ENCODE measurements at places on chromosomes 6 and 20. TPM values are rescaled to one million over a fixed set of nuclear protein-coding genes. Genes with fewer than 3 reads are reported as not detected.

DNA sequence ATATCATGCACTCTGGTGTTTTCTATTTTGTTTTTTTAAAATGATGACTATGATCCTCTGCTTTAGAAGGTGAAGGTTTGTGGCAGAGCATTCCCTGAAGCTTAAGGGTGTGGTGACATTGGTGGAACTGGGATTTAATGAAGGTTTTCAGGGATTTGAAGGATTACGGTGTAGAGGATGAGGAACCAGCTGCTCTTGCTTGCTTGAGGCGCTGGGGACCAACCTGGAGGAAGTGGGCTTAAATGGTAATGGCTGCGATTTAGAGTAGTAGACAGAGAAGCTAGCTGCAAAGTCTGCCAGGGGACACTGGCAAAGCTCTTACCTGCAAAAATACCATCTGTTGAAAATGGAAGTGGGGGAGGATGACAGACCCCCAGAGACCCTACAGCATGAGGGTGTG lies 241.8 kb downstream of the CLIC5 start:
- no peaks in the 10 kb centered on the region for H3K36me3 ChIP-seq
- no peak overlapping the region for H3K4me3 ChIP-seq
- no peaks in the 10 kb centered on the region for H3K4me1 ChIP-seq
- H3K27ac ChIP-seq = no peak overlapping the region
- H3K27me3 ChIP-seq = no peaks in the 10 kb centered on the region

- no peaks in the 10 kb centered on the region for H3K27me3 ChIP-seq
- H3K4me1 ChIP-seq = no peaks in the 10 kb centered on the region
Observed at GRCh38 chr6:3800850-3801591, 48.2 kb upstream of the FAM50B start.

Gene CGA
- total RNA-seq = 1.5 TPM

DNA sequence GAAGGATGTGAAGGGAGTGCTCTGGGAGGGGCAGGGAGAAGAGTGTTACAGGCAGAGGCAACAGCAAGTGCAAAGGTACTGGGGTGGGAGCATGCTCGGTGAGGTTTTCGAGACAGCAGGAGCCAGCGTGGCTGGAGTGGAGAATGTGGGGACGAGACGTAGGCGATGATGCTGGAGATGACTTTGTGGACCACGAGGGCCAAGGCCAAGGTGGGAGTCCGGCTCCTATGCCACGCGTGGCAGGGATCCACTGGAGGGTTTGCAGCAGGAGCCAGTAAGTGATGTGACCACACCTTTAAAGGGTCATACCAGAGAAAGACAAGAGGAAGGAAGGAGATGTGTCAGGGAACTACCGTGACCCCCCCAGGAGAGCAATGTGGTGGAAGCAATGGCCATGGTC lies 7.3 kb downstream of the PTGIS start:
- DNase-seq = no peak
- H3K27me3 ChIP-seq = no peaks in the 10 kb centered on the region
- H3K27ac ChIP-seq = no peak overlapping the region
- no peak overlapping the region for H3K4me3 ChIP-seq
- H3K4me1 ChIP-seq = no peaks in the 10 kb centered on the region

DNA sequence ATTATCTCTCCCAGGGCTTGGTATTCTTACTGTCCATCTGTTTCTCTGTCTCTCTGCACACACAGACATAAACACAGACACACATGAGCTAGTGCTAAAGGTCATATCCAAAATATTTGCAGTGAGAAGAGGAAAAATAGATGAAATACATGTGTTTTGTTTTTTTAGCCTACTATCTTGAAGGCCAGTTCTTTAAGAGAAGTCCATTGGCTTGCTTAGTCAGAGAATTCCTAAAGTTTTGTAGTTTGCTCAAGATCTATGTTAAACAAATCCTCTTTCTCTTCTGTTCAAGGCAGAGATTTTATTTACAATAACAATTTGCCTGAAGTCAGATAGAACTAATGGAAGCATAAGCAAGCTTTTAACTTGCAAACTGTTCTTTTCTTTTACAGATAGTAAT lies 120.0 kb upstream of the AKIRIN2 start:
- no peaks in the 10 kb centered on the region for H3K4me1 ChIP-seq
- no peaks in the 10 kb centered on the region for H3K36me3 ChIP-seq
- DNase-seq = no peak

DNA sequence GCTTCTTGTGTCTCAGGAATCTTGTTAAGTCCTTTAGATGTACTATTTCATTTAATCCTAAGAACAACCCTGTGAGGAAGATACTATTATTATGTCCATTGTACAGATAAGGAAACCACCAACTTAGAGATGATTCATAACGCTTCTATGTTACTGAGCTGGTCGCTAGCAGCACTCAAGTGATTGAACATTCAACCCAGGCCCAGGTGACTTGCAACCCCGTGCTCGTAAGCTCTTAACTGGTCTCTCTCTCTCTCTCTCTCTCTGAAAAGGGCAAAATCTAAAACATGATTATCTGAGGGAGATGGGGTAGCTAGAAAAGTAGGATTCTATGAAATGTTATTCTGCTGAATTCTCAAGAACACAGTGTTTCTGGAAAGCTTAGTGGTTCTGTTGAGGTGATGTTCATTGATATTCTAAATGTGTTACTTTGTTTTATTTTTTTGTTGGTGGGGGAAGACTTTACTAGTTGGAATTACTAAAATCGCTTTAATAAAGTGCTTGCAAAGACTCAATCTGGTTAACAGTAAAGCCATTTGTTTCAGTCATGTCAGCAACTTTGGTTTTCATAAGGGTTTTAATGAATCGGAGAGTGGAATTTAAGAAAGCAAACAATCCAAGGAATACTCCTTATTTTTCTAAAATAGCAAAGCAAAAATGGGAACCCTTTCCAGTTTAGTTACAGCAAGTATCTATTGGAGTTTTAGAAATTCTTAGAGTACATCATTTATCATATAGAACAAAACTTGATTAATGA lies 265.0 kb upstream of the TAB2 start:
- H3K36me3 ChIP-seq = no peaks in the 10 kb centered on the region
- no peak for DNase-seq
- no peaks in the 10 kb centered on the region for H3K27me3 ChIP-seq
- H3K27ac ChIP-seq = no peak overlapping the region
- peaks cover 15% of the 10 kb centered on the region for H3K4me1 ChIP-seq

Gene MEI4
- total RNA-seq = 0.05 TPM

- peaks cover 25% of the 10 kb centered on the region for H3K36me3 ChIP-seq
- H3K4me3 ChIP-seq = peak overlapping the region; percentile 75
- peak; percentile 23 for DNase-seq
- peak overlapping the region; percentile 99 for H3K27ac ChIP-seq
Observed at GRCh38 chr6:116278854-116279231, 887 bp downstream of the TSPYL1 start.

Gene ZSWIM1
- total RNA-seq = 5.7 TPM

- no peaks in the 10 kb centered on the region for H3K27me3 ChIP-seq
- no peak overlapping the region for H3K4me3 ChIP-seq
Observed at GRCh38 chr6:106626485-106626884, 2.8 kb downstream of the RTN4IP1 start.

GRCh38 chr6:32890831-32891230 lies 36.8 kb downstream of the PSMB9 start:
- no peak overlapping the region for H3K4me3 ChIP-seq
- no peak for DNase-seq
- H3K27ac ChIP-seq = no peak overlapping the region
- peaks cover 15% of the 10 kb centered on the region for H3K4me1 ChIP-seq
- H3K27me3 ChIP-seq = no peaks in the 10 kb centered on the region

DNA sequence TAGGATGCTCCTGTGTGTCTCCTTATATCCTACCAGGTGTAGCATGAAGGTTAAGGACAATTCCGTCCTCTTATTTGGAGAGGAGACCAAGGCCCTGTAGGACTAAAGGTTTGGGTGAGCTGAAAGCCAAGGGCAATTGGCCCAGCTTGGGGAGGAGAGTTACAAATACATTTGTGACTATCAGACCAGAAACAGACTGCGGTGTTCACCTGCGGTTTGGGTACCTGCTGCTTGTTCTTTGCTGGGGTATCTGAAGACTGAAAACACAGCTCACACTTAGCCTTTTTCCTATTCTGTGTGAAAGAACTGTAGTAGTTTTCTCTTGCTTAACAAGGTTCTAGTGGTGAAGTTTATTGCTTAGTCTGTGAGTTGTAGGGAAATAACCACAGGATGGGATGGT lies 55.0 kb downstream of the ESR1 start:
- no peaks in the 10 kb centered on the region for H3K27me3 ChIP-seq
- no peaks in the 10 kb centered on the region for H3K4me1 ChIP-seq
- no peak for DNase-seq
- H3K27ac ChIP-seq = no peak overlapping the region
- H3K4me3 ChIP-seq = no peak overlapping the region

DNA sequence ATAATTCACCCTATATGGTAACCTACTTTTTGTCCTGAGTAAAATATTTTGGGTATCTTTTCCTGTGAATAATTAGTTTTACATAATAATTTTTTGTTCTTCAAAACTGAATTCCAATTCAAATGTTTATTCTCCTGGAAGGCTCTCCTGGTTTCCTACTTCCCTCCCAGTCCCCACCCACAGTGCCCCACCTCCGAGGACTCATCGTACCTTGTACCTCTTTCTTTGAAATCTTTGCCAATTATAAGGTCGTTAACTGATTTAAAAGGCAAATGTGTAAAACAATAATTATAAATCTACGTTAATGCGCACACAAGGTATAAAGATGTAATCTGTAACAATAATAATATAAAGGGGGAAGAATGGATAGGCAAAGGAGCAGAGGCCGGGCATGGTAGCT lies 40.5 kb upstream of the VEGFA start:
- no peak overlapping the region for H3K27ac ChIP-seq
- DNase-seq = no peak
- H3K36me3 ChIP-seq = no peaks in the 10 kb centered on the region
- peaks cover 28% of the 10 kb centered on the region for H3K4me1 ChIP-seq
- H3K4me3 ChIP-seq = no peak overlapping the region
- H3K27me3 ChIP-seq = no peaks in the 10 kb centered on the region

- H3K27ac ChIP-seq = no peak overlapping the region
- no peak overlapping the region for H3K4me3 ChIP-seq
- DNase-seq = no peak
- H3K27me3 ChIP-seq = peaks cover 2% of the 10 kb centered on the region
Observed at GRCh38 chr6:128882560-128882959, 378 bp upstream of the LAMA2 start.

Data from thymus (tissue), 14 donors.